ENCODE measurements at places on chromosomes 2 and 18. TPM values are rescaled to one million over a fixed set of nuclear protein-coding genes. Genes with fewer than 3 reads are reported as not detected.

The ELOA2 gene
- not detected for total RNA-seq

- no peak for DNase-seq
Observed at GRCh38 chr2:275466-275865, 10.7 kb downstream of the ACP1 start.

The SERPINB11 gene
- not detected for total RNA-seq

DNA sequence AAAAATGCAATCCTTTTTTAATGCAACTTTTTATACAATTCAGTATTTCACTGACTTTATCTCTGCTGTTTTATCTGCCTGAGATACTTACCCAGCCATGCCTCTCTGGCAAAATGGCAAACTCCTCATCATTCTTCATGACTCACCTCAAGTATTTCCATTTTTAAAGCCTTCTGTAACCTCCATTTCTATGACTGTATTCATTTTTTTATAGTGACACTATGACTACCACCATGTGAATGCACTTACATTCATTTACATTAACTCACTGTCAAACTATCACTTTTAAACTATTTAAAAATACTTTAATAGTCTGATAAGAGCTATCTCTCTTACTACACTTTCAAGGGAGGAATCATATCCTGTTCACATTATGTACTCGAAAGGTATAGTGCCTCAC is 99.4 kb upstream of the SCN7A start:
- DNase-seq, result no peak

The TEKT4 gene
- not detected for total RNA-seq

DNA sequence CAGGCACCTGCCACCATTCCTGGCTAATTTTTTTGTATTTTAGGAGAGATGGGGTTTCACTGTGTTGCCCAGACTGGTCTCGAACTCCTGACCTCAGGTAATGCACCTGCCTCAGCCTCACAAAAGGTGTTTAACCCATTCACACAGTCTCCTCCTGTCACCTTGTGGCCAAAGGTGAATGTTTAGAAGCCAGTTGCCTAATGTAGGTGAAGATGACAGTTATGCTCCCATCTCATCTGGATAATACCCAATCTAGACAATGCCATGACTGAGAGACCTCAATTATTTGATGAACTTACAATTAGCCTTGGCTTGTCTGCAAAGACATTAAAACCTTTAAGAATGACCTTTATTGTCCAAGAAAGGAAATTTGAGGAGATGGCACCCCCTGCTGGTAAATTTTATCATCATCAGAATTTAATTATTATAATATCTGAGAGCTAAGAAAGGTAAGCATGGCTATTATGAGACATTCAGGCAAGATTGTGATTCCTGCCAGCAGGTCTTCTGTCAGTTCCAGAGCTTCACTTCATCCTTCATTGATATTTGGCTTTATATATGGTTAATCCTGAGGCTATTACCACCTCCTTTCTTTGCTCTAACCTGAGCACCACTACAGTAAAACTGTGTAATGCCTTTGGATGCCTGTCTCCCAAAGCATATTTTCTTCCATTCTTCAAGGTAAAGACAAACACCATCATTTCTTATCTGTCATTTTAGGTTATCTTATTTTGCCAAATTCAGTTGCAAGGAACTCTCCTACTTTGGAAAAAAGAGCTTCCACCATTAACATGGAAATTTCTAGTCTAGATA is 117.6 kb downstream of the FAM124B start:
- no peak for DNase-seq

DNA sequence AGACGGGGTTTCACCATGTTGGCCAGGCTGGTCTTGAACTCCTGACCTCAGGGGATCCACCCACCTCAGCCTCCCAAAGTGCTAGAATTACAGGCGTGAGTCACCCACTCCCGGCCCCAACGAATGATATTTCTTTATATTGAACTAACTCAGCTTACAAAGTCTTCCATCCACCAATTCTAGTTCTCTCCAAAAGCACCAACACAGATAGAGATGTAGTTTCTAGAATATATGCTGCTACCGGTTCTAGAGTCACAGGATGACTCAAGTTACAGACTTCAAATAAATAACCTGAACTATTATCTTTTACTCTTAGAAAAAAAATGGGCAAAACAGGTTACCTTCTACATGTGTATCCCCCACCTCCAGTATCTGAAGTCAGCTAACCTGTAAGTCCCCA is 9.2 kb downstream of the ACAA2 start:
- DNase-seq, result no peak

DNA sequence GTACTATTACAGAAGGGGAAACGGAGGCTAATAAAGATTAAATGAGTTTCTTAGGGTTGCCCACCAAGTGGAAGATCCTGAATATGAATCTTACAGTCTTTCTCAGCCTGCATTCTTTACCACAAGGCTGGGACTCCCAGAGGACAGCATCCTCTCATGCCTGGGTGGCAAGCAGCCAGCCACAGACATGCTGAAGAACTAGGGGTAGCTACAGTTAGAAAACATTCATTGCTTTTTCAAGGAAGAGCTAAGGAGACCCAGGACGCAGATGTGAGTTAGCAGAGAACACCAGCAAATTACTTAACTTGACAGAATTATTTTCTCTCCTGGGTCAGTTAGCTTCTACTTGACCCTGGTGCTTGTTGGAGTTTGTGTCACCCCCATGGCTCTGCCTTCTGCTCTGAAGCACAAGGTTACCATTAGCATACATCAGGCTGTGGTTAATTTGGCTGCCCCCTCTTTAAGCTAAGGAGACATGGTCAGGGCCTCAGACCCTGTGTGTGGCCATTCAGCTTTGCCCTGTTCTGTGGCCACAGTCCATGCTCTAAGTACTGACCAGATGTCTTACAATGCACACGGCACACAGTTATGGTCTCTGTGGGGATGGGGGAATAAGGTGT is 132.3 kb upstream of the TNP1 start:
- no peak for DNase-seq

DNA sequence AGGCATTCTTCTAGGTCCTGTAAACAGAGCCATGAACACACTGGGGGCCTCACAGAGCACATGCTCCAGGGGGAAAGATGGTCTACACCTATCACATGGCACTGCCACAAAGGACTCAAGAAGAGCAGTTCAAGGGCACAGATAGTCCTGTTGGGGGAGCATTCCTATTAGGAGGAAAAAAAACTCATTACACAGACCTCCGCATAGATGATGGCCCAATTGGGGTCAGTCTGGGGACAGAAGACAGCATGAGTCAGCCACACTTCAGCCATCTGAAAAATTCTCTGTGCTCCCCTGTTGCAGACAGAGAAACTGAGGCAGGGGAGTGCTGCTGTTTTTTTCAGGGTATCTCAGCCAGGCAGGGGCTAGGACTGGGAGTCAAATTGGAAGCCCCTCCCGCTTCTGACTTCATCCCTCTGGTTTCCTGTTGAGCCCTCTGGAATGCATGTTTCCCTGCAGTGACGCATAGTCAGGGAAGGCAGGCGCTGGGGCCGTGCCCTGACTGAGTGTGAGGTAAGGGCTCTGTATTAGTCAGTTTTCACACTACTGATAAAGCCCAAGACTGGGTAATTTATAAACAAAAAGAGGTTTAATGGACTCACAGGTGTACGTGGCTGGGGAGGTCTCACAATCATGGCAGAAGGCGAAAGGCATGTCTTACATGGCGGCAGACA is 67.9 kb downstream of the RHOB start:
- DNase-seq, result no peak

The TNFRSF11A gene
- 0.51 TPM for total RNA-seq

- no peak for DNase-seq
Observed at GRCh38 chr2:223051693-223052289, at the start of gene KCNE4. Gene KCNE4 (plus strand): TSS chr2:223052190. CDS start chr2:223052831, 641 bp downstream.

DNA sequence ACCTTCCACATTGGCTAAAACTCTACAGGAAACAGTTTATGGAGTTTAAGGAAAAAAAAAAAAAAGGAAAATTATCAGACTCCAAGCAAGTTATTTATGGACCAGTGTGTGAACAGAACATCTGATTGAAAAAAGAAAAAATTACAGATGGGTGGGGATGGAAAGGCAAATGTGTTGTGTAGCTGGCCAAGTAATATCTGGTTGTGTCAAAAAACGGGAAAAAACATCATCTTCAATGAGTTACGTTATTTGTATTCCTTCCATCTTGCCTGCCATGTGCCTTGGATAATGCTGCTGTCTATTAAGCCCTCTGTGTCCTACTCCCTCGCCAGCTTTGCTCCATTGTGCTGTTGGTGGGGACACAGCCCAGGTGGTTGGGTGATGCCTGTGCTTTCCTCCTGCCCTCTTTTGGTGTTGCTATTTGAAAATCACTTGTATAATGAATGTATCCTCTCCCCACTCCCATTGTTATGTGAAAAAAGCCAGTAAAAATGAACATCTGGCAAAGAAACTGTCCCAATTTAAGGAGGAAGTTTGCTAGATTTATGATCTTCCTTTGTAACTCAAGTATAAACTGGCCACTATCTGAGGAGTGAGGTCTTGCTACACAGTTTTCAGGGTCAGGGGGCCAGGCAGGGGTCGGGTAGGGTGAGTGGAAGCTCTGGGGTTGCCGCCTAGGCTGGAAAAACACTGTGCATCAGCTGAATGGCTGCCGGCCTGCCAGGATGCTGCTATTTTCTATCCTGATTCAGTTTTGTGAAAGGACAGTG is 155.9 kb downstream of the FMNL2 start:
- DNase-seq, result peak; percentile 60

DNA sequence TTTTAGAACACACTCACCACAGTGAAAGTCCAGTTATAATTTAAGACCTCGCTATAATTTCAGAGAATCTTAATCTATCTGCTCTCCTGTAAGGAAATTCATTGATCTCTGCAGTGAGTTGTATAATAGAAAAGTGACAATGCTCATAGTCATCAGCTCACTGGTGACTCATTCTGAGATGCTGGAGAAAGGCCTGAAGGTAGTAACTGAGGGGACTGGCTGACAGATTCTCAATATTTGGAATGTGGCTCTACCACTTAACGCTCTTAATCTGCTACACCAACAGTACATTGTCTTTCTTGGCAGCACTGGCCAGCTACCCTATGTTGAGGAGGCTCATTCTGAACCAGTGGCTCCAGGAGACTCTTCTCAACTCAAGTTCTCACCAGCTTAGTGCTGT is 246.1 kb downstream of the RPRM start:
- no peak for DNase-seq

DNA sequence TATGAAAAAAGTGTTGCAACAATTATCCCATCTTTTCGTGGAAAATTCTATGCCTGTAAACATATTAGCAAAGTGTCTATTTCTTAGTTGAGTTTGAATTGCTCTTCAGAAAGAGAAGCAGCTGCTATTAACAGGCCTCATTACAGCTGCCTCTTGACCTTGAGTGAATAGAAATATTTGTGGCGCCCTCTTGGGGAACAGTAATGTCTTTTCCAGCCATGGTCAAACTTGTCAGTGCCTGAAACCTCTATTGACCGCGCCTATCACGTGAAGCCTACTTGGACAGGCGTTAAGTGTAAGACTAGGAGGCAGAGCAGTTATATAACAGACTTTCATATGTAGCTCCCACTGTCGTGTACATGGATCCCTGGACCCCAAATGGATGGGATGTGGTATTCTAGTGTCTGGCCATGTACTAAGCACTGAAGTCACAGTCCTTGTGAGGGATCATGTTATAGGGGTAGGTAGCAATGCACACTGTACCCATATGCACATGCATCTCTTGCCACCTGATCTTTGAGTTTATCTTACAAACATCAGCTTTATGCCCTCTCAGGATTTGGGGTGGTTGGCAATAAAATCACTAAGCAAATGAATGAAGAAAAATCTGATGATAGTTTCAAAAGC is 245.0 kb downstream of the PTGR3 start:
- no peak for DNase-seq

The NXPH2 gene
- total RNA-seq, result not detected

DNA sequence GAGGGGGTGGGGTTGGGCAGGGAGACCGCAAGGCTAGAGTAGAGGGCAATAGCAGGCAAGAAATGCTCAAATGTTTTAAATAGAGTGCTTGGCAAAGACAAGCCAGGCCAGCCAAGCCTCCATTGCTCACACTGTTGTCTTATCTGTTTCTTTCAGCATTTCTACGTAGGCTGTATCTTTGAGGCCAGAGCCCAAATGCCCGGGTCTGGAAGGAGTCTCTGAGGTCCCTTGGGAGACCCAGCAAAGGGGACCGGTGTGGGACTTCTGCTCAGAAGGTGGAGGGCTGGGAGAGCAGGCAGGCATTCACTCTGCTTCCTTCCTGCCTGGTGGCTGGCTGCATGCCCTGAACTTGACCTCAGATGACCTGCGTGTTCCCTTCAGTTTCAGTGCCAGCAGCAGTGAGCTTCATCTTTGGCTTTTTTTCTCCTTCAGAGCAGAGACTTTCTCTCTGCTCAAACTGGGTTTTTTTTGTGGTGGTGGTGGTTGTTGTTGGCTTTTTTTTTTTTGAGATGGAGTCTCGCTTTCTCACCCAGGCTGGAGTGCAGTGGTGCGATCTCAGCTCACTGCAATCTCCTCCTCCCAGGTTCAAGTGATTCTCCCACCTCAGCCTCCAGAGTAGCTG is 13.7 kb upstream of the TET3 start:
- DNase-seq, result peak; percentile 78

- no peak for DNase-seq
Observed at GRCh38 chr2:74037379-74037860, 52.7 kb downstream of the TET3 start.

- DNase-seq, result no peak
Observed at GRCh38 chr2:128640845-128641360, 322.2 kb upstream of the HS6ST1 start.

The RAB27B gene
- 0.53 TPM for total RNA-seq

DNA sequence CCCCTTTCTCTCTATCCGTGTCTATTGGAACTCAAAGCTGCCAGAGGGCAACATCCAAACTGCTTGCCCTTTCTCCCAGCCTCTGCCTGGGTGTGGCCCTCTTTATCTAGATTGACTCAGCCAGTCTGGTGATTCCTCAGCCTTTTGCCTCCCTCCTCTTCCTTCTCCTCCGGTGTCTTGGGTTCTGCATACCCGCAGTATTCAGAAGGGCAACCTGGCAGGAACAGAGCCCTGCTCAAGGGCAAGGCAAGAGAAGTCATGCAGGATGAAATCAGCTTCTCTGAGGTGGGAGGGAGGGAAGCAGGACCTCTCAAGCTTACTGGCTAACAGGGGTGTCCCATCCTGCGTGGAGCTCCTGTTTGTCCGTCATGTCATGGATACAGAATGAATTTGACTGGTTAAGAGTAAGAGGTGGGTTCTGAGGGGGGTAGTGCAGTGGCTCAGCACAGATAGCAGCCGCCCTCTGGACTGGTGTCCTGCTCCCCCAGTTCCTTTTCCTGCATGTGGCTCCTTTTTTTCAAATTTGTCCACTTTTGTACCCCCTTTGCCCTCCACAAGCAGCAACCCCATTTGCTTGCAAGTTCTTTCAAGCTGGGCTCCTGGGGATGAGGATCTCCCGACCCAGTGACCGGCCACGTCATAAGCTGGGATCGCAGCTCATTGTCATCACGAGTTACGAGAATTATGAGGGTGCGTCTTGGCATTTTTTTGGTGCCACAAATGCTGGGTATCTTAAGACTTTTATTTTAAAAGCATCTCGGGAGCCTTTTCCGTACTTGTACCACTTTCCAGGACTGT is 154.1 kb downstream of the FHOD3 start:
- DNase-seq, result no peak
